NCI-H1105 (cell line): ENCODE measurements at places on chromosomes 11 and 22.

GRCh38 chr11:121563003-121563402 is 110.2 kb upstream of the SORL1-AS1 start:
- no peak for DNase-seq

DNA sequence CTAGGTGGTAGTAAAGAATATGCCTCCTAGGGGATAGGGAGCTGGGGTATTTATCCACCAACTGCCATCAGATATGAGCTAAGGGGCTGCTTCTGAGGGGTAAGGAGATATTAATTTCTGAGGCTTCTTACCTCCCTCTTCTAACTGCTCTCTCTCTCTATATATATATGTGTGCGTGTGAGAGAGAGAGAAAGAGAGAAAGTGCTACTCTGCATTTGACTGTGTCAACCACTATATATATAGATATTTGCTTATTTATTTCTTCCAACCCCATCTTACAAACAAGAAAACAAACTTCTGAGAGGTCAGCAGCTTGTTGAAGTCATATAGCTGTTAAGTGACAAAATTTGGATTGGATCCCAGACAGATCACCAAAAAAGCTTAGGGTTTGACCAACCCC is 5.9 kb upstream of the HEPACAM start:
- no peak for DNase-seq

DNA sequence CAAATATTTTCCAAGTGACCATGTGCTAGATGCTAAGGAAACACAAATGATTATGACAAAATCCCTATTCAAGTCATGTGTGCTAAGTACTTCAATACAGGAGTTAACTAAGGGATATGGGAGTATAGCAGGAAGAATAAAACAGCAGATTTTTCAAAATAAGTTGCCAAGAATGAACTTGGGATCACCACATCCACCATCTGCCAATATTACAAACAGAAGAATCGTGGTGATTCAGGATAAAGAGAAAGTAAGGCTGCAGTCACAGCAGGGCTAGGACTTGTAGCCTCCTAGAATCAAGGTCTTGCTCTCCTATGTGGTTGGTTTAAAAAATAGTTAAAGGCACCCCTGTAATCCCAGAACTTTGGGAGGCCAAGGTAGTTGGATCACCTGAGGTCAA is 34.3 kb downstream of the MRTFA start:
- no peak for DNase-seq

DNA sequence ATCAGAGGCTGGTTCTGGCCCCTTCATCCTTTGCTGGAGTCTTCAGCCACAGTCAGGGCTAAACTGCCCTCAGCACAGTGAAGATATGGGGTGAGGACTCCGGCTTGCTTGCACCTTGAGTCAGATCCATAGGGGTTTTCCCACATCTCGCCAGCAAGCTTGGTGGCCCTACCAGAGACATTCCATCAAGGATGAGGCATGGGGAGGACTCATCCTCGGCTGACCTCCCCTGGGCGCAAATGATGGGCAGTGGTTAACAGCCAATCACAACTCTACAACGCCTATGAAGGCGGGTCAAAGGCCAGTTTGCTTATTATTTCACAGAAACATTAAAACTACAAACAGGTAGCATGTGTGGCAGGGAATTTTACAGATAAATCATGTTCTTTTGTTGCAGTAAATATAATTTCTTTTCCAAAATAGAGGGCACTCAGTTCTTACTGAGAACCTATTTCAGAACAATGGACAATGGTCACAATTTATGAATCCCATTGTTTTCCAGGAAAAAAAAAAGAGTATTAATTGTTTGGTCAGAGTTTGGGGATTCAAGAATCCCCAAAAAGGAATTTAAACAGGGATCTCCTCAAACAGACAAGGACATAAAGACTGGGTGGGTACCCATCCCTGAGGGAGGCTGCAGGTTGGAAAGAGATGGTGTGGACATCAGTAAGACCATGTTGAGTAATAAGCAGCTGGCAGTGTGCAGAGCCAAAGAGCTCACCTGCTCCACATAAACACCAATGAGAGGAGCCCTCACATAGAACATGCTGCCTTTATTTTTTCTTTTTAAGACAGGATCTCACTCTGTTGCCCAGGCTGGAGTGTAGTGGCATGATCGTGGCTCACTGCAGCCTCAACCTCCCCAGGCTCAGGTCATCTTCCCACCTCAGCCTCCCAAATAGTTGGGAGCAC is 14.8 kb downstream of the PLAAT3 start:
- DNase-seq: no peak

GRCh38 chr11:77784572-77784971 is 36.0 kb downstream of the RSF1 start:
- no peak for DNase-seq

GRCh38 chr22:30275625-30276024 is 9.0 kb upstream of the OSM start:
- no peak for DNase-seq

- DNase-seq: no peak
Observed at GRCh38 chr11:65429724-65430405, 7.3 kb downstream of the NEAT1 start.

DNA sequence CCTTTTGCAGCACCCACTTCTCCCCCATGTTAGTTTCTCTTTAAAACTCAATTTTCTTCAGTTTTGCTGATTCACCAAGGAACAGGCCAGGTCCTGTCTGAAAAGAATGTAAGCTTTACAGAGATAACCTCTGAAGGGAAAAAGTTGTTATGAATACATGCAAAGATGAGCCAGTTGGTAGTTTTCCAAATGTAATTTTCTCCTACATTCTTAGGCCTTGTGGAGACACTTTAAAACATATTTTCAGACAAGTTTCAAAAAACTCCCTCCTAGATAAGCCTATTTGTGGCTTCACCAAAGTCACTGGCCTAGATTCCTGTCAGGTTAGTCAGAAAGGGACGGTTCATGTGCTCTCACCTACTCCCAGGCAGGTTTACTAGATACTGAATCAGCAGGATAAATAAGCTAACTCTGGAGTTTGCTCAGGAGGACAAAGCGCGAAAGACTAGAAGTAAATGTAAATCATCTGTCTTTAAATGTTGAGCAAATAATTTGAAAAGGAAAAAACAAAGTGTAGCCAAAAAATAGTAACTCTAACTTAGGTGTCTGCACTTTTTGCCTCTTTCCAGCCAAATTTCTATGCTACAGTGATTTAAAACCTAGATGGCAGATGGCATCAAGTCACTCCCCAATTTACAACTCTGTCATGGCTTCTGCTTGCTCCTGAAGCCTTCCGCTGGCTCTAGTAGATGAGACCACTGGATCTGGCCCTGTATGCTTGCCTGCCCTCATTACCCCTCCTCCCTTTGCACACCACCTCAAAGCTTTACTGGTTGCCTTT is 4.9 kb upstream of the ATP6V1E1 start:
- DNase-seq: no peak

DNA sequence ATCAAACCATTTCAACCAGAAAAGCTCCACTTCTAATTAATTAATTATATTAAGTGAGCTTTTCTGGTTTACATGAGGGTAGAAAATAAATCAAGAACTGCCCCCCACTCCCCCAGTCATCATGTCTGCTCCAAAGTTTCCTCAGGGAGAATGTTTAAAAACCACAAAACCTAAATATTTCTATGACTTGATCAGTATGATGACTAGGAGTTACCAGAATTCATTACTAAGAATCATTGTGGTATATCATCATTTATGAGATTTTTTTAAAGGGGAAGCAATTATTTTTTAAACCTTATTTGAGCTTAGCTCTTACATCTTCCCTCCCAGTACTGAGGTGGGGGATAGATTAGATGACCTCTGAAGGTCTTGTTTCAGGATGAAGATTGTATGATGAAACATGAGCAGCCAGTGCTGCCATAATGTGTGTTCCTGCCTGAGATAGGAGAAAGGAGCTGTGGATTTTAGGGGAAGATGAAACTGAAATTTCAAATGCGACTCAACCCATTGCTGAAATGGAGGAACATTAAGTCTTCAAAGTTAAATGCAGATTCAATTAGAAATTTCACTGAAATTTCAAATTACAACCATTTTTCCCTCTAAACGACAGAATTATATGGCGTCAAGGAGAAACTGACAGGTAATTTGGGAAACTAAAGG is 401.3 kb upstream of the CADM1 start:
- no peak for DNase-seq

DNA sequence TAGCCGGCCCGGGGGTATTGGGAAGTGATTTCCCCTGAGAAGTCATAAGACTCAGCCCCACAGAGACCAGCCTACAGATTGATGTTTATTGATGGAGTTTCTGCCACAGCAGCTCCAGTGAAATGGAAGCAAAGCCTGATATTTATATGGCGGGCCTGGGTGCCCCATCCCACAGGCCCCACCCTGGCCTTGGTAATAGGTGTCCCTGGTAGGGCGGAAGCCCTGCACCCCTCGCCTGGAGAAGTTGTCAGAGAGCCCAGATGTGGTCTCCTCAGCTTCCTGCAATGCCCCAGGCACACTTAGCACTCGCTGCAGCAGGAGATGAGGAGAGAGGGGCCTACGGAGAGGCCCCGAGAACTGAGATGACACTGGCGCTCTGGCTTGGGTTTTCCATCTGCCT is 107.4 kb downstream of the MORC2 start:
- DNase-seq: no peak

DNA sequence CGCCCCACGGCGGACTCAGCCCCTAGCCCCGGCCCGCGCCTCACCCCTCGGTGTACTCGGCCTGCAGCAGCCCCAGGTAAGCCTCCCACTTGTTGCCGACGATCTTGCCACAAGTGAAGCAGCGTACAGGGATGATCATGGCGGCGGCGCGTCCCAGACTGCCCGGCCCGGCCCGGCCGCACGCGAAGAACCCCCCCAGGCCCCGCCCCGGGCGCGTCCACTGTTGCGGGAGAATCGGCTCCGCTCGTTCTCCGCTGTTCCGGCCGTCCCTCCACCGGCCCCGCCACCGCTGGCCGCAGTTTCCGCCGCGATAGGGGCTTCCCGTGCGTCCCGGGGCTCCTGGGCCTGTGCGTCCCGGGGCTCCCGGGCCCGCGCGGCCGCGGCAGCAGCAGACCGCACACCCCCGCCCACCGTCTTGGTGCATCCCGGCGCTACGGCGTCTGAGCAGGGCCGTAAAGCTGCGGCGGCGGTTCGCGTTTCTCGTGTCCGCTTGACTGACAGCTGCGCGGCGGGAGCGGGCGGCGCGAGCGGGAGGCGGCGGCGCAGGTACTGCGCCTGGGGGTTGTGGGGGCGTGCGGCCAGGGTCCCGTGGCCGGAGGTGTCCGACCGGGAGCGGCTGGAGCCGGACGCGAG is at the start of the genes POLR2L and TSPAN4:
Gene POLR2L (minus strand): TSS at position 160 of the 633 bp plus-strand sequence. CDS start 21 bp downstream, at position 139.
Gene TSPAN4 (plus strand): TSS at position 483 of the 633 bp plus-strand sequence. CDS start 7,453 bp downstream, outside the sequence.
- peak; percentile 83 for DNase-seq

GRCh38 chr22:20965104-20965887 is 1.8 kb upstream of the AIFM3 start:
- DNase-seq: no peak

GRCh38 chr11:102079625-102080024 is 30.6 kb upstream of the YAP1 start:
- no peak for DNase-seq

- DNase-seq: no peak
Observed at GRCh38 chr11:63877658-63878241, 38.8 kb downstream of the MARK2 start.

DNA sequence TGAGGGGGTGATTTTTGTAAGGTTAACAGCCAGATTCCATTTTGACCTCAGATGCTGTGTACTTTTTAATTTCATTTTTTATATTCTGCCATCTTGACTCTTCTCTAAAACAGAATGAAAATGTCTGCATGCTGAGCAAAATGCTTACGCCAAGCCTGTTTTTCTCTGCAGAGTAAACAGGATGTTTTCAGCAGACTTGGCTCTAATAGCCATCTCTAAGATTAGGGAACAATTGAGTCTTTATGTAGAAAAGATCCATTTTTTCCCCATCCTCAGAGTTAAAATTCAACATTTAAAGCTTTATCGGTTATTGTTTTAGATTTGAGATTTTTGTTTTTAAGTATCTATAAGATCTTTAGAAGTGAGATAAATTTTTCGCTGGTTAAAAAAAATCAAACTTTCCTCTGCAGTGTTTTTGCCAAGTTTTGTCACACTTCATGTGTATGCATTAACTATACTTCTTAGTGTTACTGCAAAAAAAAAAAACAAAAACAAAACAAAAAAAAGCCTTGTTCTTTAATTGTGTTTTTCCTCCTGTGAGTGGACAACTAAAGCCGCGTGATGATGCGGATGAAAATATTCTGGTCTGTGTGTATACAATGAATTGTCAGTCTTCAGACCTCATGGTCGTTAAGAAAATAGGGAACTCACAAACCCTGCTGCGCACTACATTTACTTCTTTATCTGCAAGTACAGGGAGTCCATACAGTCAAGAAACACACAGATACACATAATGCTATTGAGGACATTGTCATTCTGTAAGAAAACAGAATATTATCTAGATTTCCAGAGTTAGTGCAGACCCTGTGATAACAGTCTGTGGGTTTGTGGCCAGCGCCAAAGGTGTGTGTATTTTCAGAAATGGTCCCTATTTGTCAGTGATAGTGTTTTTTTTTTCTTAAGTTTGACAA is 17.5 kb upstream of the ADSL start:
- DNase-seq: no peak

GRCh38 chr22:29267462-29267857 is 321 bp downstream of the RHBDD3 start:
- no peak for DNase-seq

GRCh38 chr11:61587541-61587941 is 6.7 kb upstream of the SYT7 start:
- DNase-seq: no peak
